ENCODE measurements at places on chromosomes 4 and X.

DNA sequence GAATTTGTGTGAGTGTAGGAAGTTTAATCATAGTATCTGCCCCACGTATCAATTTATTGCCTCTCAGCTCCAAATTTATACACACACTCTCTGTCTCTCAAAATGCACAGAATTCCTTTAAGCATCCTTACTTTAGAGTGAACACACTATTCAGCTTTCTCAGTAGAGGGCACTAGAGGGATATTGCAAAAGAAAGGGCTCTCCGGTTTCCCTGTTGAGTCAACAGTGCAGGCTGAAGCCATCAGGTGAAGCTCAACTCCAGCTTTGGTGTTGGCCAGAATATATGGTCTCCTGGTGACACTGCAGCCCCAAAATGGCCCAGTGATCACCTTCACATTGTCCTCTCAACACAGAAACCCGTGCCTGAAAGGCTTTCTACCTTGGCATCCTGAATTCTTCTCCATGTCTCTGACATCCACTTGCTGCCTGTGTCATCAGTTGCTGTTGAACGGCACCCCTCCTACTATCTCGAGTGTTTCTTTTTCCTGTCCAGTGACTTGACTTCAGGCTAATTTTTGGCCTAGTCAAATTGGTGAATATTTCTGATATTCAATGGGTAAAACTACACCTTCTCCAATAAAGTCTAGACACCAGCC is 670.5 kb downstream of the GABRG1 start:
- no peak for DNase-seq

- DNase-seq: no peak
These were observed 635.4 kb downstream of the SPRY1 start for GRCh38 chr4:124032035-124032434.

GRCh38 chrX:56978172-56978571 is 17.2 kb downstream of the SPIN3 start:
- DNase-seq: no peak

DNA sequence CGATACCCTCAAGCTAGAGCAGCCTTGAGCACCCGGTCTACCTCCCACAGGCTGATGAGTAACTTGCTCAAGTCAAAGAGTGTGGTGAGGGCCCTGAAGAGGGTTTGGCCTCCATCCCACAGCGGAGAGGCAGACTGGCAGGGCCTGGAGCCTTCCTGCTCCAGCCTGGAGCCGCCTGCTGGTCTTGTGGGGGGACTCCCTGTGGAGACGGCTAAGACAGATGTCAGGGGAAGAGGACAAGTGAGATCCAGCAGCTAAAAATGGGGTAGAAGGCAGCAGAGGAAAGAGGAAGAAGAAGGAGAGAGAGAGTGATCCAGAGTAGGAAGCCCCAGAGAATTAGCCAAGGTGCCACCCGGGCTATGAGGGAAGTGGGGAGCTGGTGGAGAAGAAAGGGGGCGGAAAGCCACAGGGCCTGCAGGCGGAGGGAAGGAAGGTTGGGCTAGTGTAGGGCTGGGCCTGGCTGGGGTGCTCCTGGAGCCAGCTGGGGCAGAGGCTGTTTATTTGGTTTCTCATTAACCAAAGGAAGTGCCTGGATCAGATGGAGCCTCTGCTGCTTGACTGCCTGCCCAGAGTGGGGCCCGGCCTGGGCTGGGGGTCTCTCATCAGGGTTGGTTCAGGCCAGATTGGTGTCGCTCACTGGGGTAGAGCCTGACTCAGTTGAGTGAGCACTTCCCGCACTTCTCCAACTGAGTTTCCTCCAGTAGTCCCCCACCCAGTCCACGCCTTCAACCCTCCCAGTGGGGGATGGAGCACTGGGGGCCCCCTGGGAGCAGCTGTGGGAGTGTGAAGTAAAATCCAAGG is 14.2 kb downstream of the EFNB1 start:
- no peak for DNase-seq

DNA sequence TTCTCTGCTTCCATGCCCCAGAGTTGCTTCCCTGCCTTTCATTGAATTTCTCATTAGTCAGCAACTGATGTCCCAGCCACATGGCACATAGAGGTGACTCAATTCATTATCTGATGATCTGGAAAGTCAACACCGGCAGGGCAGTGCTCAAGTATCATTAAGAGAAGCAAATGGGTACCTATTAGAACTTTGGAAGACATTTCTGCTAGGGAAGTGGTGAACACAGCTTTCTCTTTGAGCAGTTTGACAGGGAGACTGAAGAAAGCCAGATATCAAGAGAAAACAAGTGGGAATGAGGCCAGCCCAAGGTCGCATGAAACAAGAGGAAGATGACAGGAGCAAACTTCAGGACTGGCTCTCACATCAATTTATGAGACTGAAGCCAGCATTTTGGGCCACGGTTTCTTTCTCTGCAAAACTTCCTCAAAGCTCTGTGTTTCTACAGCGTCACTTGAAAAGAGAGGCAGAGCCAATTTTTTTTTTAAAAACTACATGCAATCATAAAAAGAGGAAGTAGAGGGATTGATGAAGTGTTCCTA is 108.3 kb upstream of the RPS6KA3 start:
- DNase-seq: no peak

GRCh38 chr4:65918212-65918611 is 247.9 kb upstream of the EPHA5 start:
- no peak for DNase-seq

DNA sequence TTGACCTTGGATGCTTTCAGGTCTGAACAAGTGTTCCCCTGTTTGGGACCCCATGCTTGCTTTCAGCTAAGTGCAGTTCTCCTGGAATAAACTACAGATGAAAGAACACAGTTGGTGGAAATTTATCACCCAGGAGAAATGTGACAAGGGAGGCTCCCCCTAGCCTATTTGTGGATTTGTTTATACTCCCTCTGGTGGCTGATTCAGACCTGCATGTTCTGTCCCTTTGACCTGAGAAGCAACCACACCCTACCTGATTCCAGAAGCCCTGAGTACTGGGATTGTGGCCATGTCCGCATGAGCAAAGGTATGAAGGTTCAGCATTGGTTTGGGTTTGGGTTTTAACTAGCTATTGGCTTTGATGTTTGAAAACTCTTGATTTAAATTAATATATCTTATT is 440.9 kb downstream of the MID1IP1 start:
- no peak for DNase-seq

DNA sequence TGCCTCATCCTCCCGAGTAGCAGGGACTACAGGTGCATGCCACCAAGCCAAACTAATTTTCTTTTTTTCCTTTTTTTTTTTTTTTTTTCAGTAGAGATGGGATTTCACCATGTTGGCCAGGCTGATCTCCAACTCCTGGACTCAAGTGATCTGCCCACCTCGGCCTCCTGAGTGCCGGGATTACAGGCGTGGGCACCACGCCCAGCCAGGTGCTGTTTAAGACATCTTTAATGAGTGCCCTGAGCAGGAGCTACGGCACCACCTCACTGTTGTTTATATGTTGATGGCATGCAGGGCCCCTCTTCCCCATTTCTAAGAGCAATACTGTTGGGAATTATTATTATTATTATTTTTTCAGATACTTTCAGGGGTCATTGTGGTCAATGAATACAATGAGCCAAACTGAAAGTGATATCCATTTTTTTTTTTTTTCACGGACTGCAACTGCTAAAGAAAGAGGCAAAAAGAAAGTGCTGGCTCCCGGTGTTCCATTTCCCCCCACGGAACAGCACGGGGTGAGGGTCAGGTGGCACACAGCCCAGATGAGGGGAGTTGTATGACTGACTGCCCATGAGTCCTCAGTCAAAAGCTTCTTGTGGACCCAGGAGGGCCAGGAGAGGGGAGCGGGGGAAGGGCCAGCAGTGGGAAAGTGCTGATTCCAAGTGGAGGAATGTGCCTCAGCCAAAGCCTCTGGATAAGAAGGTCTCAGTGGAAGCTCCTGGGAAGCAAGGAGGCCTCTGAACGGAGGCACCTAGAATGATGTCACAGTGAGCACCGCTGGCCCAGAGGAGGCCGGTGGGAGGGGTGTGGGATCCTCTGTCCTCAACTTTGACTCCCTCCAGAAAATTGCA is 101.8 kb upstream of the HPF1 start:
- no peak for DNase-seq

GRCh38 chr4:147513091-147513490 is 32.2 kb downstream of the EDNRA start:
- DNase-seq: no peak

Data from activated effector memory CD4-positive, alpha-beta T cell treated with Interleukin-2 at 50 U/mL for 16 hours (primary cell).